ENCODE measurements at places on chromosomes 1 and 21.
A peak's percentile ranks its signal among the peaks of the same experiment; 100 is the strongest.

DNA sequence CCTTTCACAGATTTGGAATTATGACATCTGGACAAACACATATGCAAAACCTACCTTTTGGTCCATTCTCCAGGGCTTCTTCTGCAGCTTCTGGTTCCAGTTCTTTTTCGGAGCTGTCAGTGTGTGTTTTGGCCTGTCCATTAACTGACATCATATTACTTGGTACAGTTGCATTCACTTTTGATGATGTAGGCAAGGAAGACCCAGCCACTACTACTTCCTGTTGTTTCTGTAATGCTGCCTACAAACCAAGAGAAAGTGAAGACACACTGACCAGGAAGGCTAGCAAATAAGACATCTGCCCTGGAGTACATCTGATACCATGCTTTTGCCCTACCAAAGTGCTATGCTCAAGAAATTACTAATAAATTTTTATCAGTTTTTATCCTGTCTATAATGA is 31.9 kb downstream of the ACBD3 start:
- DNase-seq, result no peak

DNA sequence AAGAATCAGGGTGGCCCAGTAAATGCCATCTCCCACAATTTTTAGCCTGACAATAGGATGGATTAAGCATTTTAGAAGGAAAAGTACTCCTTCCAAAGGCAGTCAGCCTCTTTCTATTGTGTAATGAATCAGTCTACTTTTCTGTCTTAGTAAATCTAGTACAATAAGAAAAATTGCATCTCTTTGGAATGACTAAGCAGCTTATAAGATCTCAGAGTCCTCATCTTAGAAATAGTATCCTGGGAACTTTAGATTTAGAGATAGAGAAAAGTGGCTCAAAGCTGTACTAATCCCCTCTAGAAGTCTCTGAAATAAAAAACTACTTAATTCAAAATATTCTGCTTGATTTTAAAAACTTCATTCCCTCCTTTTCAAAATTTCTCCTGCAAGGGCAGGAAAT is 81.4 kb downstream of the SLC44A5 start:
- no peak for DNase-seq

- DNase-seq, result peak; percentile 70
Observed at GRCh38 chr1:178644308-178645120, 80.5 kb upstream of the RALGPS2 start.

- no peak for DNase-seq
Observed at GRCh38 chr1:235087906-235088305, 40.7 kb downstream of the TOMM20 start.

- no peak for DNase-seq
Observed at GRCh38 chr1:182884872-182885271, 45.7 kb downstream of the DHX9 start.

DNA sequence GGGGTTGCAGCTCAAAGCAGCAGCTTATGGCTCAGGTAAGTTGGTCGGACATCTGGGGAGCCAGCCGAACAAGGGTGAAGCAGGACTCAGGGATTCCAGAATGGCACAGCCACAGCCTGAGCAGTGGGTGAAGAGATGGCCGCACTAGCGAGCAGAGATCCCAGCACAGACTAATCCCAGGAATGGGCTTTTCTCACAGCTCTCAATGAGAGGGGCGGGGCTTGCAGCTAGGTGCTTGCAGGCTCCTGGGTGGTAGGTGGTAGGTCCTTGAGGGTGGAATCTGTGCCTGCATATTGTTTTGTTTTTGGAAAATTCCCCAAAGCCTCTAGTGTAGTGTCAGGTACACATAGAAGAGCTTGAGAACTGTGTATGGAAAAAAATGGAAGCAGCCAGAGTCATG is 9.0 kb downstream of the KIAA0040 start:
- DNase-seq, result no peak

- DNase-seq, result no peak
Observed at GRCh38 chr1:23522244-23522982, 8.6 kb downstream of the E2F2 start.

DNA sequence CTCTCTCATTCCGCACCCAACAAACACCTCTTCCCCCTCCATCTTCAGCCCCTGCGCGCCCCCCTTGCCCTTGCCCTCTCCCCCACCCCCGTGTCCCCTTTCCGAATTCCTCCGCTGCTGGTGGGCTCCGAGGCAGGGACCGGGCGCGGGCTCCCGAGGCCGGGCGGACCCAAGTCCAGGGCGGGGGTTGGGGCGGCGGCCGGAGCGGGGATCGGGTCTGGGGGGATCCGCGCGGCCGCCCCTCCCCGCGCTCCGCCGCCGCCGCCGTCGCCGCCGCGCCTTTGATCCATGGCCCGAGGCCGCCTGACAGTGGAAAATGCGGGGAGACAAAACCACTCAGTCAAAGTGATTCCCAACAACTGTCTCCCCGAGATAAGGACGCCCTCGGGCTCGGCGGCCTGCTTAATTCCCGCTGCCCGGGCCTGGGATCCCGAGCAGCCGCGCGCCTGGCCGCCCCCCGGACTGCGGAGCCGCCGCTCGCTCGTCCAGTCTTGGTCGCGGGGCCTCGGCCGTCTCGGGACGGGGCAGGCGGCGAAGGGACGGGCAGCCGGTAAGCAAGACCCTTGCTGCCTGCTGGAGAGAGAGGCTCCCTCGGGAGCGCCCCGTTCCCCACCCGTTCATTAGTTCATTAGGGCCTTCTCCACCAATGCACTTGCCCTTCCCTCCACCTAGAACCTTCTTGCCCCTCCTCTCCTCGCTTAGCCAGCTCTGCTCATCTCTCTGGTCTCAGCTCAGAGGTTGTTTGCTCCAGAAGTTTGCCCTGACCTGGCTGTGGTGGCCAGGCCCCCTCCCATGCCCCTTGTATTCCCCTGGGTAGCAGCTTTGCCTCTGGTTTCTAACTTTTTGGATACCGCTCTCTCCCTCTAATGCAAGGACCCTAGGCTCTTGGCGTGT is 86.4 kb downstream of the PAX7 start:
- no peak for DNase-seq

DNA sequence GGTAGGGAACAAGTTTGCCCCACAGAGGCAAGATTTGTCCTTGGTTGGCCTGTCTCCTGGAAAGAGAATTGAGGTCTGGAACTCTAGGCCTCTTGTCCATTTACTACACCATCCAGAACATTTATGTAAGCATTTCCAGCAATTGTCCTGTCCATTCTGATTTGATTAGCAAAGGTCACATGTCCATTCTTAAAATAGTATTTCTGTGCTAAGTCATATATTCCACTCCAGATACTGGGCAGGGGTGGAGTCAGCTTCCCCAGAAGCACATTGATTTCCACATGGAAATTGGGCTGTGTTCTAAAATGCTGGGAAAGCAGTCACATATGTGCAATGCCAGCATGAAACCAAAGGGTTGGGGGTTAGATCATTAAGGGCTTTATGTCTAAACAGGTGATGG is 21.5 kb upstream of the FMN2 start:
- no peak for DNase-seq

GRCh38 chr1:162497104-162497722 is 405 bp upstream of the UHMK1 start:
- no peak for DNase-seq

- DNase-seq, result no peak
Observed at GRCh38 chr1:61638911-61639605, 85.9 kb downstream of the TM2D1 start.

GRCh38 chr21:45484318-45484717 is 57.9 kb downstream of the SLC19A1 start:
- no peak for DNase-seq

DNA sequence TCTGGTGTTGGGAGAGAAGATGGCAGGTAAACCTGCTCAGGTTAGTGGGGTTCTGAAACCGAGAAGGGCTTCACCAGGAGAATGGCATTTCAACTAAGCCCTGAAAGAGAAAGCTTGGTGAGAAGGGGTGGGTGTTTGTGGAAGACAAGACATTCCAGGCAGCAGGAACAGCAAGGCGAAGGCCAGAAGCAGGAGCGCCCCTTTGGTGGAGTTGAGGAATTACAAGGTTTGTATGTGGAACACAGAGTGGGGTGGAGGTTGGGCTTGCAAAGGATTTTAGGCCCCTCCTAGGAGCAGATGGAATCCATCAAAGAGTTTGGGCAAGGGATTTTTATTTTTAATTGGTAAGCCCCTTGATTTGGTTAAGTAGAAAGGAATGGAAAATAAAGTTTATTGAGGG is 24.8 kb upstream of the ELOA start:
- peak; percentile 44 for DNase-seq

DNA sequence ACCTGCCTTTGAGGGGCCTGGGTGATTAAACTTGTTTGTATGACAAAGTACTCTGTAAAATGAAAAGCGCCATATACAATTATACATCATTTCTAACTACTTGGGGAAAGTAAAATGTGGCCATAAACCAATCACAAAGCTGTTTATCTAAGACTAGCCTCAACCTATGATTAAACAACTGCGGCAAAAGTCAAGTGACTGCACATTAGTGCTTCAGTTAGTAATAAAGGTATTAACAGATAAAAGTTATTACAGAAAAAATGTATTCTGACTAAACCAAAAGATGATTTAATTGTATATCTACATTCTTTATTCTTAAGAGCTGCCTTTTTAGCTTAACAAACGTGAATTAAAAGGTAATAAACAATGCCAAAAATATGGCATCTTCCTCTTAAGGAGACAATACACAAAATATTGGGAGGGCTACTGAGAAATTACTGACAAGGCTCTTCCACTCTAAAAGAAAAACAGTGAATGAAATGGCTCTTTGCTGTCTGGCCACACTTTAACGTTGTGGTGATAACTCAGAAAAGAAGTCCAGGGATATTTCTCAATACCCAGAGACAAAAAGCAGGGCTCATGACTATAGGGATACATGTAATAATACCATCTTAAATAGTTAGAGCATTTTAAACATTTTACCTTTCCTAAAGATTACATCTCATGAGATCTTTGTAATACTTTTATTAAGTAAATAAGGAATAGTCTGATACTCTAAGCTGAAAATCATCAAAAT is 8.6 kb downstream of the ARHGAP29 start:
- DNase-seq, result no peak

DNA sequence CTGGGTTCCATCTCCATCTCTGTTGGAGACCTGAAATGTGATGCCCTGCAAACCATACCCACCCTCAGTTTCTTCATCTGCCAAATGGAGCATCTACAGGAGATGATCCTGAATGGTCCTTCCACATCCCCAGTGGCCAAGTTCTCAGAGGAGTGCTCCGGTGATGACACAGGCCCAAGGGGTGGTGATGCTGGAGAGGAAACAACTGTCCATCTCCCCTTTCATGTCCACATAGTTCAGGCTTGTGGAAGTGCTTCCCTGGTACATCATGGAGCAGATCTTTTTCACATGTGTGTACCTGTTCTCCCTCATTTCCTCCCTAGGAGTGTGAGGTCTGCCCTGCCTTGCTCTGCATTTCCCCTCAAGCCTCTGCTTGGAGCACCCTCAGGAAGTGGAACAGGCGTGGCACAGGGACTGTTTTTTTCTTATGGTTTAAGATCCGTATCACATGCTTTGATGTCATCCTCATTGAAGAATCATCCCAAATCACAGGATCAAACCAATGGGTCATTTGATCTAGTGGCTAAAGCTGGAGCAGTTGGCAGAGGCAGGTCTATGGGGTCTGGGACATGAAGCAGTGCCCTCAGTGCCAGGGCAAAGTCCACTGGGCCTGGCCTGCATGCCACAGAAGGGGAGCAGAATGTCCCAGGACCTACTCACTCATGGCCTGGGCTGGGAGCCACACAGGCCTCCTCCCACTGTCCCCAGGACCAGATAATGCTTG is 8.2 kb upstream of the TRIM63 start:
- DNase-seq, result no peak

GRCh38 chr1:8189931-8190483 is 127.9 kb upstream of the SLC45A1 start:
- no peak for DNase-seq

DNA sequence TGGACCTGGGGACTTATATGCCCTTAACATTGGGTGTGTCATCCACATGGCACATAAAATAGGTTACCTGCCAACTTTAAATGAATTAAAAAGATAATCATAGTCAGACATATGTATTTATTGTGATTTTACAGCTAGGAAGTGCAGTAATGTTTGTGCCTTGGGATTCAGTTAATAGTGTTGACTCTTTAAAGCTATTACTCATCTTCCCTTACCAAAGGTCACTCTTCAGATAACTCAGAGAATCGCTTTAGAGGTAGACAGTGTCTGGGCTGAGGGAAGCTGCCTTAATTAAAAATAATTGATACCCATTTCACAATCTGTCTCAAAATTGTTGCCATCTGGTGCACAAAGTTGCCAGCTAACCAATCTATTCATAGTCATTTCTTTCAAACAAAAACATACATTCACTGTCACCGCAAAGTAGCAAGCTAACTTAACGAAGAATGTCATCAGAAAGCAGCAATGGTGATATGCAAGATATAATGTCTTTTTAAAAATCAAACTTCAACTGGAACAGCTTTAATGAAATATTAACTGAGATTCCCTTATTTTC is 3.0 kb upstream of the KRTAP15-1 start:
- no peak for DNase-seq

DNA sequence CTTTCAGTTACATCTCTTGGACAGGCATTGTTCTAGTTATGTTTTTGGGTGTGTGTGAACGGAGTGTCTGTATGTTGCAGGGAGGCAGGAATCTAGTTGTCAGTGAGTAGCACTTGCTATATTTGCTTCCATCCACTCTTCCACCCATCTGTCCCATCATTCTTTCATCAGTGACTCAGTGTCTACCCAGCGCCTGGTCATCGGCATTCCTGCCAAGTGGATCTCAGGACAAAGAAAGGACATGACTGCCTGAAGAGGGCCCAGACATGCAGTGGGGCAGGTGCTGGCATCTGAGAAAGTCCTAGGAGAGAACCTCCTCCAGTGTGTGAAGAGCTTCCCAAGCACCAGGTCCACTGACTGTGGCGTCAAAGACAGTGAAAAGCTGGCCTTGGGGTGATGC is 27.3 kb upstream of the MAGOH start:
- DNase-seq, result no peak

DNA sequence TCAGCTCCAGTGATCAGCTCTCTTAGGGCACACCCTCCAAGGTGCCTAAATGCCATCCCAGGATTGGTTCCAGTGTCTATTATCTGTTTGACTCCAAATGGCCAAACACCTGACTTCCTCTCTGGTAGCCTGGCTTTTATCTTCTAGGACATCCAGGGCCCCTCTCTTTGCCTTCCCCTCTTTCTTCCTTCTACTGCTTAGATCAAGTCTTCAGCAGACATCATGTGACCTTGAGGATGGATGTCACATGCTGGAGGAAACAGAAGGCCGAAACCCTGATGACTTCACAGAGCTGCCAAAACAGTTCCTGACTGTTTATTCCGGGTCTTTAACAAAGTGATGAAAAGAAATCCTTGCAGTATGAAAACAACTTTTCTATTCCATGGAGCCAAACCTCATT is 24.4 kb upstream of the WDR26 start:
- no peak for DNase-seq

DNA sequence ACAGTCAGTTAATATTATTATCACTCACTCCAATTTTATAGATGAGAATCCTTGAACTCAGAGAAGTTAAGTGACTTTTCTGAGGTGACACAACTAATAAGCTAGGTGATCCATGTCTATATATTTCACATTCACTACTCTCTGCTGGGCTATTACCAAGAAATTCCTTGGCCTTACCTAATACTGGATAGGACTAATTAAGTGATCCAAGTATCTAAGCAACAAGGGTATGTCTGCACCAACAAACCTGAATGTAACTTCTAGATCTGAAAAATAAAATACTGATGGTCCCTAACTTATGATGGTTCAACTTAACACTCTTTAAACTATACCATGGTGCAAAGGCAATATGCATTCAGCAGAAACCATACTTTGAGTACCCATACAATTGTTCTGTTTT is 14.8 kb upstream of the CASQ2 start:
- no peak for DNase-seq

GRCh38 chr1:201637282-201638079 is 98.6 kb downstream of the NAV1 start:
- no peak for DNase-seq
